Posterior vena cava (tissue), 2 donors: ENCODE measurements at places on chromosomes 6 and 20. TPM values are rescaled to one million over a fixed set of nuclear protein-coding genes. Genes with fewer than 3 reads are reported as not detected.
A peak's percentile ranks its signal among the peaks of the same experiment; 100 is the strongest.

ERVFRD-1 gene
- total RNA-seq: 0.14 TPM

DNA sequence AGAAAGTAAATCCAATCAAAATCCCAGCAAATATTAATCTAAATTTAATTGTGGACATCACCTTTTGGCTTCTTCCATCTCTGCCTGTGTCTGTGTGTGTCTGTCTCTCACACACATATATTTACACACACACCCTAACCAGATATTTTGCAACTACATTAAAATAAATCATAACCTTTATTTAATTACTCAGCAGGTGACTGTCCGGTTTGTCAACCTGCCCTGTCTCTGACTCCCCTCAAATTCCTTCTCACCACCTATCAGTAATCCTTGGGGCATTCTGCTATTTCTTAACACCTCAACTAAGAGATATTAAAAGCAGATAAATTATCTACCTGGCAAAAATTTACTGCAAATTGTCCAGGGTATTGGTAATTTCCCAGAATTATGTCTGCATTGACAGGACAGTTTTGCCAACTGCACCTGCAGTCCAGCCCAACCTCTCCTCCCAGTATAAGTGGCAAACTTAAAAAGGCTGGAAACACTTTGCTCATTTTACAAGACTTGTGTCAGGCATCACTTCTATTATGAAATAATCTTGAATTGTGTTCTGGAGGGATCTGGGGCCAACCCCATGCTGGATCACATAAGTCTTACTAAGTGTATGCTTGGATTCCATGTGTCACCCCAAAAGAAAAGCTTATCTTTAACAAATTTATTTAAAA lies 216.1 kb downstream of the GMDS start:
- no peak for DNase-seq

ASIP gene
- not detected for total RNA-seq

- DNase-seq: no peak
These were observed 86.9 kb downstream of the PHACTR1 start for GRCh38 chr6:12803486-12803885.

BTN3A1 gene
- total RNA-seq: 15.6 TPM

DNA sequence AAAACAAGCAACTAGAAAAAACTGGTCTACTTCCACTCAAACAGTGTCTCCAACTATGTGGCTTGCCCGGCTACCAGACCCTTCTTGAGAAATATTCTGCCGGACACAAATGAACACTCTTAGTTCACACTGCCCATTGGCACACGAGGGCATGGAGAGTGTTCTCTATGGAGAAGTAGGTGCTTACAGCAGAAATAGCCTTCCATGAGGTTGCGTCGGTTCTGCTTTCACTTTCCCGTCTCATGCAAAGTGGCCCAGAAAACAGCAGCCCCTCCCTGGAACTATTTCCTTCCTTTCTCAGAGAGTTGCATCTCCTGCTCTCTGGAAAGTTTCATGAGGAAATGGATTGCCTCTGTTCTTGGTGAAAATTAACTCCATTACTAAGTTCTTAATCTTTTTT lies 9.5 kb upstream of the HLA-DOA start:
- DNase-seq: peak; percentile 89

ELOVL2 gene
- 0.38 TPM for total RNA-seq

BMP7 gene
- total RNA-seq: 0.65 TPM

DNA sequence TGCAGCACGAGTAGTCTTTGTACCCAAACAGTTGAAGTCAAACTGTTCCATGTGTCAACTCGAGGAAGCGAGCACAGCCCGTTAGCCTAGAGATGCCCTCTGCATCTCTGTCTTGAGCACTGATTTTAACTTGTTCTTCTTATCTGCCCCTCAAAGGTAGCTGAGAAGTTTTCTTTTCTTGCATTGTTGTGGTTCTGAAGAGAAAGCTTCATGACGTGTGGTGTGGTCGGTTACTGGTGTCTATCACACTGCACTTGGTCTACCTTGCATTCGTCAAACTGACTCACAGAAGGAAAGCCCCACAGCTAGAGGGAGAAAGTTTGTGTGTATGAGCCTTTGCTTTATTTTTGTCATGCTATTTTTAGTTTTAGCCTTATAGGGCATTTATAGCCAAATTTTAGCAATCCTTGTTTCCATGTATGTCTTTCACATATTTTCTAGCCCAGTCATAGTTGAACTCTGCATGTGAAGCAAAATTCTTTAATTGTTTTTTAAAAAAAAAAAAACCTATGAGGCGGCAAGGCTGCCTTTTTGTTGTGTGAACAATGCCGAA lies 115.1 kb downstream of the JAG1 start:
- no peak for DNase-seq

MYCT1 gene
- 13.2 TPM for total RNA-seq

DNA sequence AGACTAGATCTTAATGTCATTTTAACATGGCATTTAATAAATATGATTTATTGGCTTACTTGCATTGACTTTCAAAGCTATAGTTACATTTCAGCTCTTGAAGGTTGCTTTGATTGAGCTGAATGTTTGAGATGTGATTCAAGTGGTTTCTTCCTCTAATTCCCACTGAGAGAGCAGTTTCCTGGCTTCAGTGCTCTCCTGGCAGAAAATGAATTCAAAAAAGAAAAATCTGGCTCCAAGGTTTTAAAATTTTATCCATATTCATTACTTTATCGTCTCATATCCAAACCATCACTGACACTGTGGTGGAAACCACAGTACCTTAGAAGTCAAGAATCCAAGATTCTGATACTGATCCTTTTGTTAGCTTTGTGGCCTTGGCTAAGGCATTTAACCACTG lies 263.1 kb upstream of the HSF2 start:
- no peak for DNase-seq

GRCh38 chr6:36715469-36715868 lies 17.8 kb downstream of the RAB44 start:
- peak; percentile 60 for DNase-seq

BPIFB1 gene
- total RNA-seq: not detected

DNA sequence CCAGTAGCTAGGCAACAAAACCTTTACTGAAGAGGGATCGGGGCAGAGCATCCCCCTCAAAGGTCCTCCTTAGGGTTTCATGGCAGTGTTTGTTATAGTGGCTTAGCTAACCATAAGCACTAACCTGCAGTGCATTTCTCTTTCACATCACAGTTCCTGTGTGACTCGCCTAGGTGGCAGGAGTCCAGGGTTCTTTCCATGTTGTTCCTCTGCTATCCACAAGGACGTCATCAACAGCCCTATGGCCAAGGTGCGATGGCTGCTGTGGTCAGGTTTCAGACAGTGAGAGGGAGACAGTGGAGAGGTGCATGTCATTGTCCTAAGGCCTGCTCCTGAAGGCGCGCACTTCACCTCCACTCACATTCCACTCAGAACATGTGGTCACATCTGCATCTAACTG lies 38.8 kb upstream of the FOXA2 start:
- DNase-seq: no peak

GRCh38 chr20:19991854-19992253 lies 25.3 kb upstream of the NAA20 start:
- DNase-seq: no peak

DNA sequence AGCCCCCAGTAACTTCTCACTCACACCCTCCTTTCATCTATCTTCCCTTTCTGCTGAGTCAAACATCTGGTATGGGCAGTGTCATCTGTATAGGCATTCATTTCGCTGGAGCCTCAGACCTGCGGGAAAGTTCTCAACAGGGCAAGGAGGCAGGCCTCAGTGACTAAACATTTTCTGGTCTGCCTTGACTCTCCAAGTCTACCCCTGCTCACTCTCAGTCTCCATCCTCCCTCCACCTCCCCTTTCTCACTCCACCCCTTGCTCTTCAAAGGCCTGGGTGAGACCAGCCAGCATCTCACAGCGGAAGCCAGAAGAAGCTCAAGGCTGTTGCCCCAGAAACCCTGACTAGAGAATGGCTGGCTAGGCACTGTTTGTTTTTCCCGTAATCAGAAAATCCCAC lies 105.0 kb upstream of the BEND6 start:
- no peak for DNase-seq

SDHAF4 gene
- total RNA-seq: 10.1 TPM

DNA sequence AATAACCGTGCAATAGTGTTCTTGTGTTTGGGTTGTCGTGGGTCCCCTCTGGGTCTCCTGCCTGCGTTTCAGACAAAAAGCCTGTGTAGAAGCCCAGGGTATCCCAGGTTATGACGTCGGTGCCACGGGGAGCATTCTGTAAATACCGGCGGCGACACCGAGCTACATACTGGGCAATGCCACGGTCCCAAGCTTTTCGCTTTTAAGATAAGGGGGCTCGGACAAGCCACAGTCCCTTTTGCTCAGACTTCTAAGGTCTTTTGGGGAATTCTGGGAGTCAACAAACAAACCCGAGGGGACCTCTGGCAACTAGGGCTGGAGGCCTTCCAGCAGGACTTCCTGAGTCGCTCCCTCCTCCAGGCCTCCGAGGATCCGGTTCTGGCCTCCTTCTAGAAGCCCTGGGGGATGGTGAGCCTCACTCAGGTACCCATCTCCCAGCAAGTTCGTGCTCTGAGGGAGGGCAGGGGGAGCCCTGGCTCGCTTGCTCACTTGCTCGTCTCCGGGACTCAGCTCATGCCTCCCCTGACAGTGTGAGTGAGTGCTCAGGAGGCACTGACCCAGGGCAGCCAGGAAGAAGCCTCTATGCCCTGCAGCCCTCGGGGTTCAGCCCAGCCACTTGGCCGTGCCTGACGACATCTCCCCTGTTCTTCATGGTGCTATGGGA lies 62.4 kb upstream of the MRPS10 start:
- peak; percentile 75 for DNase-seq

GRCh38 chr6:5139828-5140771 lies 55.0 kb downstream of the PPP1R3G start:
- no peak for DNase-seq

GRCh38 chr6:11462742-11463397 lies 74.7 kb upstream of the TMEM170B start:
- DNase-seq: no peak

GRCh38 chr20:334578-334977 lies 9.2 kb downstream of the SOX12 start:
- DNase-seq: peak; percentile 19

DNA sequence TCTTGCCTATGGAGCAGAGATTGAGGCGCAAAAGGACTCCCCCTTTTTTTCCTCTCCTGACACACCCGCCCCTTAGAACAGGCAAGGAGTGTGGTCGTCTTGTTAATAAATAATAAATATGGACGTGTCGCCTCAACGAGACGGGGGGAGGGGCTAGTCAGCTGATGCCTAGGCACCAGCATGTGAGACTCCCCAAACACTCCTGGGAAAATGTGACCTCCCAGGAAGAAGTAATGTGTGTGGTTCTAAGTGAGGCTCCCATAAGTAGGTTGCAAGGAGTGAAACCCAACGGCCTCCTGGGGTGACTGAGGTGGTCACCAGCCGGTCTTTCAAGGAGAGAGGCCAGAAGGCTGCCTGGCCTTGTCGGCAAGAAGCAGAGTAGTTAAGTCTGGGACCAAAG lies 1.1 kb upstream of the FAXC start:
- no peak for DNase-seq

KIFC1 gene
- 1.0 TPM for total RNA-seq

HNF4A gene
- total RNA-seq: not detected

LY6G6C gene
- not detected for total RNA-seq

BAG2 gene
- total RNA-seq: 45.8 TPM

C20orf204 gene
- 0.83 TPM for total RNA-seq

- DNase-seq: no peak
These were observed 34.5 kb upstream of the HBS1L start for GRCh38 chr6:135088818-135089809.

DNA sequence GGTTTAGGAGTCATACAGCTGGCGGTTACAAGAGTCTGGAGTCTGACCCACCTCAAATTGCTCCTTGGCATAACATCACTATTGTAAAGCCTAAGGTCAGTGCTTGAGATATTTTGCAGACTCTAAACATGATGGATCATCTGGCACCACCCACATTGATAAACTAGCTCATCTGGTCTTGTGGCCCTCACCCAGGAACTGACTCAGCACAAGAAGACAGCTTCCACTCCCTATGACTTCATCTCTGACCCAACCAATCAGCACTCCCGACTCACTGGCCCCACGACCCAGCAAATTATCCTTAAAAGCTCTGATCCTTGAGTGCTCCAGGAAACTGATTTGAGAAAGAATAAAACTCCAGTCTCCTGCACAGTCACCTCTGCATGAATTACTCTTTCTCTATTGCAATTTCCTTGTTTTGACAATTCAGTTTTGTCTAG lies 115.9 kb downstream of the CD24 start:
- peak; percentile 78 for DNase-seq

- no peak for DNase-seq
These were observed 42.5 kb upstream of the CD83 start for GRCh38 chr6:14075095-14075503.

- no peak for DNase-seq
These were observed 208.1 kb upstream of the PROKR2 start for GRCh38 chr20:5524896-5525295.

- no peak for DNase-seq
These were observed 34.9 kb upstream of the EXOC2 start for GRCh38 chr6:727856-728255.

DNA sequence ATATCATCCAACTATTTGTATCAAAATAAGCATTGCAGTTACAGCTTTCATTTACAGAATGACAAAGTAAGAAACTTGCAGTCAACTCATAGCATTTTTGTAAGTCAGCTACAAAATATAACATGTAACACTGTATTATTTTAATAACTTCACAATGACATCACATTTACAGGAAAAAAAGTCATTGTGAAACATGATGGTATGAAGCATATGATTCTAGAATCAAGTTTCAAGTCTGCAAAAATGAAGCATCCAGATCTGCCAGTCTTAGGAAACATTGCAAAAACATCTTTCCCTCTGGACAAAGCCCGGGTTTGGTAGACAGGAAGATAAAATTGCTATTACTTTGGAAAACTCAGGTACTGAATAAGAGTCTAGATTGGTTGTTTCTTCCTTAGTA lies 263.9 kb upstream of the NT5E start:
- no peak for DNase-seq

SMIM29 gene
- total RNA-seq: 24.5 TPM

NDRG3 gene
- total RNA-seq: 24.2 TPM

DNA sequence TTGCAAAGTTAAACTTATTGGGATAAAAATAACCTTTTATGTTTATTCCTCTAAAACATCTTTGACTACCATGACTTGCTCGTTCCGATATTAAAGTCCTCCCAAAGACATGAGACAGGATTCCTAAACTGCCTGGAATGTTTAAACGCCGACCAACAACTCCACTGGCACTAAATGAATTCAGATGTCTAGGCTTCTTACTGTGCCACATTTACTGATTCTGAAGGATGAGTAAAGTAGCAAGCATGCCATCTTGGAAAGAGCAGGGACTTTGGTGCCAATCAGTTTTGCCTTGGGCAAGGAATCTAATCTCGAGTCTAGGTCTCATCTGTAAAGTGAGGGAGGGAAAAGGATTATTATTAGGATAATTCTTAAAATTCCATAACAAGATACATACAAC lies 25.3 kb downstream of the MBOAT1 start:
- DNase-seq: no peak

BIRC7 gene
- total RNA-seq: not detected
